ENCODE measurements at places on chromosomes 2 and 18. TPM values are rescaled to one million over a fixed set of nuclear protein-coding genes. Genes with fewer than 3 reads are reported as not detected.
A peak's percentile ranks its signal among the peaks of the same experiment; 100 is the strongest.

Gene NDUFAF7
- 21.9 TPM for total RNA-seq

Gene METTL4
- 23.9 TPM for total RNA-seq

Gene CRIM1
- 154 TPM for total RNA-seq

DNA sequence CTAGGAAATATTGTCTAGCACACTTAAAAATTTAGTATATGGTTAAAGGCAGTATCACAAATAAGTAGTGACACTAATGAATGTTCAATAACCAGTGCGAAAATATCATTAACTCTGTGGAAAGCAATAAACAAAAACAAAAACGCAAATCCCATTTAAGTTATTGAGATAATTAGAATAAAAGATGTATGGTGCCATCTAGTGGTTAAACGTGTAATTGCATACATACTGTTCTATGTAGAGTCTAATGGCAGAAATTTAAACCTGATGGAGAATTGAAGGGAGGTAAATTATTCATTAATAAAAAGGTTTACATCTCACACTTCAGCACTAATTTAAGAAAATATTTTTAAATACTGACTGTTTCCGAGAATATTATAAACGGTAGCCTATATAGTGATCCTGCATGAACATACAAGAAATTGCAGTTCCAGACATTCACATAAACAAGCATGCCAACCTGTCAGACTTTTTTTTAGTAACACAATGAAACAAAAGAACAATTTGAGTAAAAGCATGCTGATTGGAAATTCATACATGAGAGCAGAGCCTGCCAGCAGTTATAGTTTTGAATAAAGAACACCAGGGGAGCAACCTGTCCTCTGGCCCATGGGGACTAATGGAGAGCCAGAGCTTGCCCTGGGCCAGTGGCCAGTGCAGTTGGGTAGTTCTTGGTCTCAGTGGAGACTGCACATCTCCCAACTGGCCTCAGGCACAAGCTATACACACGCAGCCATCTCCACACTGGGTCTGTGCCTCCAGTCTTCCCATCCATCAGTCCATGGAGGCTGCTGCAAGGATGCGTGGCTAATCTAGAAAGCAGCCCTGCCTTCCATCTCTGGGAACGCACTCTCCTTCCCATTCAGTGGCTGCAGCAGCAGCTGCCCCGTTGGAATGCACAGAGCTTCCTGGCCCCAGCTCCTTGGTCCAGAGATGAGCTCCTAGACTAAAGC is 28.0 kb downstream of the GCG start:
- H3K27ac ChIP-seq, result no peak overlapping the region
- no peaks in the 10 kb centered on the region for H3K4me1 ChIP-seq
- H3K27me3 ChIP-seq, result no peaks in the 10 kb centered on the region
- H3K4me3 ChIP-seq, result no peak overlapping the region
- DNase-seq, result peak; percentile 39

DNA sequence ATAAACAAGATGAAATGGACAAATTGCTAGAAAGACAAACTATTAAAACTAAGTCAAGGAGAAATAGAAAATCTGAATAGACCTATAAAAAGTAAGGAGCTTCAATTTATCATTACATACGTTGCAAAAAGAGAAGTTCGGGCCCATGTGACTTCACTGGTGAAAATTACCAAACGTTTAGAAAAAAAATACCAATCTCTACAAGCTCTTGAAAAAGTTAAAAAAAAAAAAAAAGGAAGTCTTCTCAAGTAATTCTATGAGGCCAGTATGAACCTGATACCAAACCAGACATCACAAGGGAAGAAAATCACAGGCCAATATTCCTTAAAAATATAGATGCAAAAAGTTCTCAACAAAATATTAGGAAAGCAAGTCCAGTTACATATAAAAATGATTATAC is 20.2 kb upstream of the ACVR2A start:
- peaks cover 9% of the 10 kb centered on the region for H3K4me1 ChIP-seq
- DNase-seq, result no peak
- no peak overlapping the region for H3K4me3 ChIP-seq

- no peaks in the 10 kb centered on the region for H3K27me3 ChIP-seq
- H3K4me3 ChIP-seq, result no peak overlapping the region
- peaks cover 52% of the 10 kb centered on the region for H3K4me1 ChIP-seq
- peak overlapping the region; percentile 80 for H3K27ac ChIP-seq
- H3K36me3 ChIP-seq, result peaks cover 69% of the 10 kb centered on the region
These were observed 40.2 kb downstream of the POLR1A start for GRCh38 chr2:86065512-86065911.

- H3K4me1 ChIP-seq, result no peaks in the 10 kb centered on the region
- H3K27me3 ChIP-seq, result no peaks in the 10 kb centered on the region
- no peak overlapping the region for H3K4me3 ChIP-seq
- no peaks in the 10 kb centered on the region for H3K36me3 ChIP-seq
These were observed 143.3 kb upstream of the ITGA4 start for GRCh38 chr2:181313845-181314244.

DNA sequence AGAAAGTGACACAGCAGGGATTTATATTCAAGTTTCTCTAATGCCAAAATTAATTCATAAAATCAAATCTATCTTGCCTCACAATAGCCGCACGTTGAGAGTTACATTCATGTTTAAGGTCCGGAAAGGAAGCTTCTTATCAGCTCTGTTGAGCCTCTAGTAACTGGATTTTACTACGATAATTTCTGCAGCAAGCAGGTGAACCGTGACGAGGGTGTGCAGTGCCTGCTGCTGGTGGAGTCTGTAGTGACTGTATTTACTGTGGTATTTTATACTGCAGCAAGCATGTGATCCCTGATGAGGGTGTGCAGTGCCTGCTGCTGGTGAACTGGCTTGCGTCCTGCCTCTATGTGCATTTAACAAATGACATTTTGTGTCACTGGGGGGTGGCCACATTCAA is 120.0 kb downstream of the SNTG2 start:
- H3K27ac ChIP-seq, result no peak overlapping the region
- no peaks in the 10 kb centered on the region for H3K36me3 ChIP-seq
- H3K27me3 ChIP-seq, result peaks cover 80% of the 10 kb centered on the region
- no peak overlapping the region for H3K4me3 ChIP-seq

- no peaks in the 10 kb centered on the region for H3K36me3 ChIP-seq
- H3K4me3 ChIP-seq, result peak within 1 kb of the TSS; percentile 59
These were observed at the start of gene ABHD1 for GRCh38 chr2:27123302-27124150. ABHD1 (plus strand) TSS chr2:27123815; CDS start chr2:27123949, 134 bp downstream.

DNA sequence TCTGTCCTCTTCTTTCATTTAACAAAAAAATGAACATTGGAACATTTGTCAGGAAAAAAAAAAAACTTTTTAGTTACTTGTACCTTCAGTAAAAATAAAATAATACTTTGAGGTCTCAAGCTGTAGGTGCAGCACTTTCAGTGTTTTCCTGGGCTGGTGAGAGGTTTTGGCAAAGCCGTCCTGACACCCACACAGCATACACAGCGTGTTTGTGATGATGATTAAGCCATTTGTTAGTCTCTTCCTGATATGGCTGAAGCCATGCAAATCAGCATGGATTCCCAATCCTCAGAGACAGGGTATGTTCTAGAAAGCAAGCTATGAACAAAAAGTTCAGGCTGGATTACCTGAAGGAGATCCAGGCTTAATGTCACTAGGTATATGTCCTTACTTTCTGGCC is 236.8 kb downstream of the ZNF516 start:
- H3K27me3 ChIP-seq, result peaks cover 85% of the 10 kb centered on the region
- no peaks in the 10 kb centered on the region for H3K36me3 ChIP-seq
- no peak overlapping the region for H3K27ac ChIP-seq
- H3K4me1 ChIP-seq, result no peaks in the 10 kb centered on the region

DNA sequence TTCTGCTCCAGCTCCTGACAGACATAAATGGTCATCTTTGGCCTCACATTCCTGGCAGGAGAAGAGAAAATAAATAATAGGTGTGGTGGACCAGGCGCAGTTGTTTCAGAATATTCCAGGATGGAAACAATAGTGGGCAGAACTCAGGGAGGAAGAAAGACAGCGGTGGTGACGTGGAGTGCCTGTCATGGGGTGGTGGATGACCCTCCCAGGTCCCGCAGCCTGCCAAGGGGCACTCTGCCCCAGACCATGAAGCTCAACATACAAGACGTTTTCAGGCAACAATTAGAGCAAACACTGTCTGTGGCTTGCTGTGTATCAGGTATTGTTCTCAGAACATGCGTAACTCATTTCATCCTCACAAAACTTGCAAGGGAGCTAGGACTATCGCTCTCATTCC is 50.9 kb downstream of the TFCP2L1 start:
- DNase-seq, result no peak
- H3K4me1 ChIP-seq, result no peaks in the 10 kb centered on the region
- H3K27me3 ChIP-seq, result no peaks in the 10 kb centered on the region
- H3K36me3 ChIP-seq, result no peaks in the 10 kb centered on the region
- H3K4me3 ChIP-seq, result no peak overlapping the region

DNA sequence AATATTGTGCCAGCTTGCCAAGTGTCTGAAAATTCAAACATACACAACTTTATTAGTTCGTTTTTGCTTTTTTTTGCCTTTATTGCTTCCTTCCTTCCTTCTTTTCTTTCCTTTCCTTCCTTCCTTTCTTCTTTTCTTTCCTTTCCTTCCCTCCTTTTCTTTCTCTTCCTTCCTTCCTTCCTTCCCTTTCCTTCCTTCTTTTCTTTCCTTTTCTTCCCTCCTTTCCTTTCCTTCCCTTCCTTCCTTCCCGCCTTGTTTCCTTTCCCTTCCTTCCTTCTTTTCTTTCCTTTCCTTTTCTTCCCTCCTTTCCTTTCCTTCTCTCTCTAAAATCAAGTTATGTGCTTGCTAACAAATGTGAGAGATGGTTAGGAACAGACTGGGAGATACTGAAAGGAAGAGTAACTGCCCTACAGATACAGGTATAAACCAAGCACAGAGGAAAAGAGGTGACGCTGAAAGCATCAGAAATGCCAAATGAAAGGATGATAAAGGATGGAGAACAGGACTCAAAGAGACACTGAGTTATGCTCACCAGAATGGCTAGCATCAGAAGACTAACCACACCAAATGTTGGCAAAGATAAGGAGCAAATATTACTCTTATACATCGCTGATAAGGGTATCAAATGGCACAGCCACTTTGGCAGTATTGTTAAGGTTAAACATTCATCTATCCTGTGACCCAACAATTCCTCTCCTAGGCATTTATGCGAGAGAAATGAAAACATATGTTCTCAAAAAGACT is 151.6 kb downstream of the MREG start:
- H3K4me1 ChIP-seq, result no peaks in the 10 kb centered on the region
- H3K4me3 ChIP-seq, result no peak overlapping the region
- no peak for DNase-seq
- H3K36me3 ChIP-seq, result no peaks in the 10 kb centered on the region
- no peak overlapping the region for H3K27ac ChIP-seq
- no peaks in the 10 kb centered on the region for H3K27me3 ChIP-seq

DNA sequence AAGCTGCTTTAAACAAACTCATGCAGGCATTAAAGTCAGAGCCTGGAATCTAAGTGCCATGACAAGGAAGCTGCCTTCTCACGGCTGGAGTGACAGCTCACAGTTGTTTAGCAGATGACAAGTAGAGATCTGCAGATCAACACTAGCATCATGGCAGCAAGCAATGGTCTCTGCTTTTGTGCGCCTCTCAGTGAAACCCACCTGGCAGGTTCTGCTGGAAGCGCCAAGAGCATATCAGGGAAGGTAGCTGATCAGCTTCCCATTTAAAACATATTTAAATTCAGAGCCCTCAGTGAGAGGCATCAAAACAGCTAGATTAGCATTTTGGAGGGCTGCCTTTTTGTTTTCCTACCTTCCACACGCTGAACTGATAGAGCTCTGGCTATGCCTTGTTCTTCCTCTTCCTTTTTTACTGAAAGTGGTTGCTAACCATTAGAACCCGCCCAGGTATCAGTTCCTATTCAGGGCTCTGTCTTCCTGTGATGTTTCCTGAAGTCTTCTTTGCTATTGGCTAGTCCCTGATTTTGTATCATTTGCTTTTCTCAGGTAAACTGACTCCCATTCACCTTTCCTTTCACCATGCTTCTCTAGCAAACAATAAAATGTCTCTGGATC is 70.8 kb downstream of the TMEM200C start:
- H3K27ac ChIP-seq, result no peak overlapping the region
- H3K4me1 ChIP-seq, result no peaks in the 10 kb centered on the region
- no peak for DNase-seq

DNA sequence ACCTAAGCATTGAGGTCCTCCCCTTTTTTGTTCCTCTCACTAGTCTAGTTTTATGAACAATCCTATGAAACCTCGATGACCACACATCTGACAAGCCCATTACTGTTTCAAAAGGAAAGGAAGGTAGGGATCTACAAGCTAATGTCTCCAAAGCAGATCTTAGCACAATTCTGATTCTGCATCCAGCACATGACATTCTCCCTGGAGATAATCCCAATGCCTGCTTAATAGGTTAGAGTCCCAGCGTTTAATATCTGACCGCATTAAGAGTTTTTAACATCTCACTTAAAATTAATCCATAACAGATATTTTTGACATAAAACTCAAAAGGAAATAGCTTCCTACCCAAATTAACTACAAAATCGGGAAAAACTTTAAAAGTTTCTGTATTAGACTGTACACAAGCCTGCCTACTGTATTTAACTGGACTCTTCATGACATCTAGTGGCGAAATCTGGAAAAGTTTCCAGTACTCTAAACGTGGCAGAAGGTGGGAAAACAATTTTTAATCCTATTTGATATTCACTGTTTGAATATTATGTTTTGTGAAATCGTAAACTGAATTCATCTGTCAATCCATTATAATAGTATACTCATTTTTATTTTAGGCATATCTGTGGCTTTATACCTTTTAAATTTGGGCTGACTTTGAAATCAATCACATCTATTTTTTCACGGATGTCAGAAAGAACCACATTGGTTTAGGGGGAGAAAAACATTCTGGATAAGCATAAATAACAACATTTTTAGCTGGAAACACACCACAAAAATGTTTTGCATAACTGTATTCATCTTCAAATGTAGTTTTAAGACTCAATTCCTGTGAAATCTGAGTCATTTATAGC is 62.4 kb downstream of the TXNL1 start:
- no peaks in the 10 kb centered on the region for H3K27me3 ChIP-seq
- H3K4me3 ChIP-seq, result no peak overlapping the region
- H3K4me1 ChIP-seq, result no peaks in the 10 kb centered on the region
- DNase-seq, result no peak
- H3K36me3 ChIP-seq, result no peaks in the 10 kb centered on the region
- no peak overlapping the region for H3K27ac ChIP-seq

GRCh38 chr2:64455545-64455944 is 1.6 kb downstream of the LGALSL start:
- peak overlapping the region; percentile 65 for H3K4me3 ChIP-seq
- H3K27ac ChIP-seq, result no peak overlapping the region
- no peaks in the 10 kb centered on the region for H3K27me3 ChIP-seq
- peaks cover 22% of the 10 kb centered on the region for H3K4me1 ChIP-seq

DNA sequence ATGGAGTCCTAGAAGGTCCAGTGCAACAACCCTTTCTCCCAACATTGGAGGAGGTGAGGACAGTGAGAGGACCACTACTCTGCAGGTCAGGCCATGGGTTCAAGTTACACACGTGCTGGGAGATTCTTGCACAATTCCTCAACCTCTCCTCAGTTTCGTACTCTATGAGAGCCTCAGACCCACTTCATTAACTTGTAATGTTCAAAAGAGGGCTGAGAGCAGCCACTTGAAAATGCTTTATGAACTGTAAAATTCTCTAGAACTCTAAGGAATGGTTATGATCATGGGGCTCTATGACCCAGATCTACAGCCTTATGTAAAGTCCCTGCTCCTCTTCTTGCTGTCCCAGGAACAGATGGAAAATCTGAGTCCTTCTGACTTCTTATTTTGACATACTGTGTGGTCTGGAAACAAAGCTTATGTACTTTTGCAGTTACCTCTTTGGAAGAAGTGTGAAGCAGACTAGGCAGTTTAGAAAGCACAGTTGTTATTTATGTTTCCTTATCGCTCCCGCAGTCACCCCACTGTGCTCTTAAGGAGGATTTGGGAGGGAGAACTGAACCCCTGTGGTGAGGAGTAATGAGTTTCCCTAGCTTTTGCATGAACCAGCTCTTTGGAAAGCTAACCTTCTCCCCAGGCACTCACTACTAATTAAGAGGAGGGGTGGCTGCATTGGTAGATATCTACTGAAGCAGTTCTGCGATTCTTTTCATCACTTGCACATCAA is 296.6 kb downstream of the LRRTM1 start:
- no peak overlapping the region for H3K27ac ChIP-seq
- no peak for DNase-seq
- no peaks in the 10 kb centered on the region for H3K4me1 ChIP-seq
- no peaks in the 10 kb centered on the region for H3K36me3 ChIP-seq
- no peaks in the 10 kb centered on the region for H3K27me3 ChIP-seq
